ENCODE measurements at places on chromosomes 4 and X. TPM values are rescaled to one million over a fixed set of nuclear protein-coding genes. Genes with fewer than 3 reads are reported as not detected.

- H3K4me3 ChIP-seq: no peak overlapping the region
- no peaks in the 10 kb centered on the region for H3K27me3 ChIP-seq
- no peak for DNase-seq
Observed at GRCh38 chr4:94352163-94352562, 9.5 kb upstream of the HPGDS start.

DNA sequence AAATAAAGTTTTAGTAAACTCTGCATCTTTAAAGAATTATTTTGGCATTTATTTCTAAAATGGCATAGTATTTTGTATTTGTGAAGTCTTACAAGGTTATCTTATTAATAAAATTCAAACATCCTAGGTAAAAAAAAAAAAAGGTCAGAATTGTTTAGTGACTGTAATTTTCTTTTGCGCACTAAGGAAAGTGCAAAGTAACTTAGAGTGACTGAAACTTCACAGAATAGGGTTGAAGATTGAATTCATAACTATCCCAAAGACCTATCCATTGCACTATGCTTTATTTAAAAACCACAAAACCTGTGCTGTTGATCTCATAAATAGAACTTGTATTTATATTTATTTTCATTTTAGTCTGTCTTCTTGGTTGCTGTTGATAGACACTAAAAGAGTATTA is 370 bp downstream of the ALB start:
- no peaks in the 10 kb centered on the region for H3K4me1 ChIP-seq
- no peak overlapping the region for H3K4me3 ChIP-seq
- DNase-seq: no peak
- H3K36me3 ChIP-seq: no peaks in the 10 kb centered on the region
- H3K27ac ChIP-seq: no peak overlapping the region

DNA sequence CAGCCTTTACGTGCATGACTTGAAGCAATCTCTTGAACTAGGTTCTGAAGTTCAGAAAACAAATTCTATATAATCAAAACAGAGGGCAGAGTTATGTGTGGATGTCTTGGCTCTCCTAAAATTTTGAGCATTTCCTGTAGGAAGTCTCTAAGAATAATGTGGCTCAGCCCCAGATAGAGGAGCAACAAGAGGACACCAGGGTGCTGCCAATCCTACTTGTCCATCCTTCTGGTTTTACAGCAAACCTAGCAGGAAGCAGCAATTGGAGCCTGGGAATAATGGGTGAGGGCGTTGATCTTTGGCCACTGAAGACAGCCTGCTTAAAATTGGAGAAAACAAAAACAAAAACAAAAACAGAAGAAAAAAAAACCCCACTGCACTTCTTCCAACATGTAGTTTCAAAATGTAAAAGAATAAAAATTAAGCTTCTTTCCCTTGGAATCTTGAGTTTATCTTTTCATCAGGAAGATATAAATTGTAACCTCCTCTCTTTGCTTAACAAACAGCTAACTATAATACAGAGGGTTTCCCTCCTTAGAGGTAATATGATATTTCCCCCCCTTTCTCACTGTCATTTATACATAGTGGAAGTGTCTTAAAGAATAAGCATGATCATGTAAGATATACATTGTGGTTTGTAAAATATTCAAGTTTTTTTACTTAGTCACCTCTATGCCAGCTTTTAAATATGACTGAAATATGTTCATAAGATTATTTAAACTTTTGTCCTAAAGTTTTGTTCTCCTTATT is 130.6 kb downstream of the FBXO8 start:
- DNase-seq: no peak
- peaks cover 46% of the 10 kb centered on the region for H3K27me3 ChIP-seq

GRCh38 chr4:26351685-26352084 is 30.9 kb downstream of the RBPJ start:
- no peak overlapping the region for H3K4me3 ChIP-seq
- H3K27ac ChIP-seq: no peak overlapping the region
- no peak for DNase-seq
- H3K36me3 ChIP-seq: no peaks in the 10 kb centered on the region
- peaks cover 11% of the 10 kb centered on the region for H3K4me1 ChIP-seq

DNA sequence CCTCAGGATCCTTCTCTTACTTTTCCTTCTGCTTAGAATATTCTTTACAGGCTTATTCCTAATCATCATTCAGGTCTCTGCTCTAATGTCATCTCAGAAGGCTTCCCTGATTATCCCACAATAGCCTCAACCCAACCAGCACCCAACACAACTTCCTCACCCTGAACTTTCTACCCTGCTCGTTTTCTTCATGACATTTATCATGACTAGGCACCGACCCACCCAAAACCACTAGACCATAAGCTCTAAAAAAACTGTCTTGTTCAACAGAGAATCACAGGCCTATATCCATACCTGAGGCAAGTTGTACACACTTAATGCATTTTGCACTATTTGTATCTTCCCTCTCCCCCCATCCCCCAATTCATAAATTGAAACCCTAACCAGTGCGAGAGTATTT is 95.3 kb downstream of the SH3RF1 start:
- no peak overlapping the region for H3K4me3 ChIP-seq
- H3K27me3 ChIP-seq: no peaks in the 10 kb centered on the region
- peaks cover 51% of the 10 kb centered on the region for H3K4me1 ChIP-seq
- no peaks in the 10 kb centered on the region for H3K36me3 ChIP-seq
- no peak for DNase-seq
- no peak overlapping the region for H3K27ac ChIP-seq

DNA sequence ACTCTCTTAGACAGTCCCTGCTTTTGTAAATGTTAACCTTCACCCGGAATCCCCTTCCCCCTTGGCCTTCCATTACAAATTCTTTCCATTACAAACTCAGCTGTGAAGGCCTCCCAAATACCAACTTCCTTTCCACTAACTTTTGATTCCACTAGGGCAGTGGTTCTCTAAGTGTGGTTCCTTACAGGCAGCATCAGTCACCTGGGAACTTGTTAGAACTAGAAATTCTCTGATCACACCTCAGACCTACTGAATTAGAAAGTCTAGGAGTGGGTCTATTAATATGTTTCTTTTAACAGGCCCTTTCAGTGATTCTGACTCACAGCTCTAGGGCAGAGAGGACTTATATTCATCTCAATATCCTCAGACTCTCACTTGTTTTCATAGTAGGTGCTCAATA is 19.0 kb upstream of the MRPL1 start:
- H3K27me3 ChIP-seq: peaks cover 8% of the 10 kb centered on the region
- no peak for DNase-seq
- peaks cover 3% of the 10 kb centered on the region for H3K4me1 ChIP-seq
- H3K36me3 ChIP-seq: no peaks in the 10 kb centered on the region

DNA sequence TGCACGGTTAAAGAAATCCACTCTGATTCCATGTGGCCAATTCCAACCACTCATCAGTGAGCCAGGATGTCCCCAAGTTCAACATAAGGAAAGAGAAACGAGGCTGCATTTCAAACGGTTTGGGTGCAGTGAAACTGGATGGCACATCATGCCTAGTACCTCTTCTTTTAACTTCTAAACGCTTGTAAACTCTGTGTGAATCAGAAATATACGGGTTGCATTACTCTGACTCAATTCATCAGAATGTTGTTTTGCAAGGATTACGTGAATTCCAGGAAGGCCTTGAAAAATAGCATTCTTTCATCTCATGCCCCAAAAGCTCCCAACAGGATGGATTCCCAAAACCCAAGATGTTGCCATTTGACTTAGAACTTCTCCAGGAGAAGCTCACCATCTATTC is 270.4 kb downstream of the LDB2 start:
- H3K36me3 ChIP-seq: peaks cover 2% of the 10 kb centered on the region
- peaks cover 19% of the 10 kb centered on the region for H3K4me1 ChIP-seq
- no peak overlapping the region for H3K27ac ChIP-seq
- DNase-seq: no peak
- H3K27me3 ChIP-seq: no peaks in the 10 kb centered on the region

DNA sequence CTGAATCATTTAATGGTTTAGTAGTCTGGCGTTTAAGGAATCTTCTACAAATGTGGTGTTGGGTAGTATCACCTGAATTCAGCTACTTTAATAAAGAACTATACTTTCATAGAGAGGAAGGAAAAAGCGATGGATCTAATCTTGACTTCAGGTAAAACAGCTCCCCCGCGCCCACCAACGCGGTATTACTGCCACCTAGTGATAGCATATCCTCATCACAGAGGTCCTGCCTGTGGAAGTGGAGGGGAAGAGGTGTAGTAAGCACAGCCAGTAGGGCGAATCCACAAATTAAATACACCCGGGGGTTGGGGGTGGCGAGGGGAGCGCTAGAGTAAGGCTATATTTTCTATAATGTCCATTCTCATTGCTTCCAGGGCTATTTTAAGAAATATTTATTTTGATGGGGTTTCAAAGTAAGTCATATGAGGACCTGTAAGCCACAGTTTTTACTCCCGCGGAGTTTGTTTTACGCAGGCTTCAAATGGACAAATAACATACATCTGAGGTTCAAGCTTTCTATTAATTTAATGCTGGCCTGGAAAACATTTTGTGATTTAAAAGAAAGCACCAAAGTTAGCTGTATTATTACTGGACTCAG is 8.3 kb upstream of the DAPP1 start:
- DNase-seq: no peak
- no peak overlapping the region for H3K4me3 ChIP-seq
- H3K27ac ChIP-seq: no peak overlapping the region
- no peaks in the 10 kb centered on the region for H3K36me3 ChIP-seq

GRCh38 chrX:152926279-152926678 is 28.4 kb downstream of the ZNF185 start:
- no peaks in the 10 kb centered on the region for H3K36me3 ChIP-seq
- no peak overlapping the region for H3K4me3 ChIP-seq
- H3K4me1 ChIP-seq: peaks cover 2% of the 10 kb centered on the region
- DNase-seq: no peak
- no peaks in the 10 kb centered on the region for H3K27me3 ChIP-seq

DNA sequence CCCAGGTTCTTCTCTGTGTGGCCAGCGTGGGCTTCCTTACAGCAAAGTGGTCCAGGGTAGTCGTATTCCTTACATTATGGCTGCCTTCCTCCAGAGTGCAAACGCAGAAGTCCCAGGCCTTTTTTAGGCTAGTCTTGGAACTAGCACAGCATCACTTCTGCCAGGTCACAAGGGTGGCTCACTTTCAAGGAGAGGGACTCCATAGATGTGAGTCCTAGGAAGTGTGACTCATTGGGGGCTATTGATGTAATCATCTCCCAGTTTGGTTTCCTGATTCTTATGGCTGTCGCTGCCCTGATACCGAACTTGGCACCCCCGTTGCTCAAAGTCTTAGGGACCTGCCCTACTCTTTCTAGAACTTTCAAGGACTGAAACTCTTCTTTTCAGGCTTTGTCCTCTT is 140.0 kb downstream of the DCK start:
- H3K36me3 ChIP-seq: no peaks in the 10 kb centered on the region
- H3K4me1 ChIP-seq: peaks cover 7% of the 10 kb centered on the region
- DNase-seq: no peak
- no peak overlapping the region for H3K27ac ChIP-seq
- peaks cover 11% of the 10 kb centered on the region for H3K27me3 ChIP-seq

DNA sequence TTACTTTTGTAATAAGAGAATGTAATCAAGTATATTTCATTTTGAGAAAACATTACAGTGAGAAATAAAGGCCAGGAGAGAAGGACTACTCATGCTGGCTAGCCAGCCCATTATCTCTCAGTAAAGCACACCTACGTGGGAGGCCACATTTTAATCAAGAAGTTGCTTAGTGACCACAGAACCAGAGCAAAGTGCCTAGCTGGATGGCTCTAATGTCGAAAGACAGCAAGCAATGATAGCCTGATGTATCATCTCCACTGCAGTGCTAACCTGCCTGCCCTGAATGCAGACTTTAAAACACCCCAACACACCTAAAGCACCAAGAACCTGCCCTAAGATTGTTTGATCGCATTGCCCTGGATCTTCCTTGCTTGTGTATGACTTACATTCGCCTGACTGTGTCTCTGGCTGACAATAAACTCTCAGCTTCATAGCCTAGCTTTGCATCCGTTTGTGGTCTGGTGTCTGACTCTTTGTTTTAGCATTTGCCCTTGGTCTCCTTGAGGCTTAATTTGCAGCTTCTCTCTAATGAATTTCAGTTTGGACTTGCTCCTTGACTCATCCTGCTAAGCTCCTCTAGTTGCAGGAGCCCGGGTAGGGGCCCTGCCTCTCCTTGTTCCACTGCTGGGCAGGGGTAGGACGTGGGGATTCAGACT is 31.4 kb upstream of the SOWAHD start:
- H3K27ac ChIP-seq: no peak overlapping the region
- no peaks in the 10 kb centered on the region for H3K36me3 ChIP-seq
- H3K4me1 ChIP-seq: no peaks in the 10 kb centered on the region
- DNase-seq: no peak
- H3K27me3 ChIP-seq: no peaks in the 10 kb centered on the region

- no peak for DNase-seq
- H3K36me3 ChIP-seq: no peaks in the 10 kb centered on the region
- H3K4me3 ChIP-seq: no peak overlapping the region
- H3K27me3 ChIP-seq: no peaks in the 10 kb centered on the region
- no peak overlapping the region for H3K27ac ChIP-seq
Observed at GRCh38 chr4:75251547-75251946, 262.7 kb downstream of the RCHY1 start.

DNA sequence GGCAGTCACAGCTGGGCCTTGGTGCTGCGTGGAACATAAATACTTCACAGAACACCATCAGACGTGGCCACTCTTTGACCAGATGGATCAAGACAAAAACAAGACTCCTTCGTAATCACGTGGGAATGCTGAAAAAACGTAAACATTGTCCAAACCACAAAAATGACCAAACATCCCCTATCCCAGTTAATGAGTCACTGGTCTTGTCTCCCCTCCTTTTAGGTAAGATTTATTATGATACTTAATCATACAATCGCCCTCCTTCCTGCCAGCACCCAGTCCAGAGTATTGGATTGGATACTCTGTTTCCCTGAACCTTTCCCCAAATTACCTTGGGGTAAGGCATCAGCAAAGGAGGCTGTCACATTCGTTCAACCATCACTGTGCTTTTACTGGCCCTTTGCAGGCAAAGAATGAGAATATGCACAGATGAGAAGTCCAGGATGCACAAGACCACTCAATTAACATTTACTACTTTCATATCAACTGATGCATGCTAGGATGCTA is 601 bp upstream of the TCEANC start:
- H3K4me3 ChIP-seq: peak overlapping the region; percentile 79
- peaks cover 19% of the 10 kb centered on the region for H3K4me1 ChIP-seq
- DNase-seq: no peak
- H3K27me3 ChIP-seq: no peaks in the 10 kb centered on the region
- no peaks in the 10 kb centered on the region for H3K36me3 ChIP-seq

- peaks cover 1% of the 10 kb centered on the region for H3K36me3 ChIP-seq
- no peak overlapping the region for H3K27ac ChIP-seq
- H3K4me3 ChIP-seq: no peak overlapping the region
- H3K4me1 ChIP-seq: no peaks in the 10 kb centered on the region
- DNase-seq: no peak
- H3K27me3 ChIP-seq: peaks cover 74% of the 10 kb centered on the region
Observed at GRCh38 chr4:3747581-3747904, 18.6 kb upstream of the ADRA2C start.

- no peak overlapping the region for H3K27ac ChIP-seq
- DNase-seq: no peak
- no peak overlapping the region for H3K4me3 ChIP-seq
Observed at GRCh38 chr4:128780688-128781087, 28.8 kb upstream of the JADE1 start.

The GLUD2 gene
- total RNA-seq: 0.42 TPM

The RAPGEF2 gene
- 40.1 TPM for total RNA-seq

- peaks cover 12% of the 10 kb centered on the region for H3K4me1 ChIP-seq
- H3K4me3 ChIP-seq: peak overlapping the region; percentile 43
- no peaks in the 10 kb centered on the region for H3K27me3 ChIP-seq
- DNase-seq: no peak
- H3K27ac ChIP-seq: peak overlapping the region; percentile 17
- H3K36me3 ChIP-seq: no peaks in the 10 kb centered on the region
Observed at GRCh38 chr4:165440415-165441158, 61.8 kb downstream of the CPE start.

Data from chondrocyte (in vitro differentiated cells).